ENCODE measurements at places on chromosomes 2 and 18.

DNA sequence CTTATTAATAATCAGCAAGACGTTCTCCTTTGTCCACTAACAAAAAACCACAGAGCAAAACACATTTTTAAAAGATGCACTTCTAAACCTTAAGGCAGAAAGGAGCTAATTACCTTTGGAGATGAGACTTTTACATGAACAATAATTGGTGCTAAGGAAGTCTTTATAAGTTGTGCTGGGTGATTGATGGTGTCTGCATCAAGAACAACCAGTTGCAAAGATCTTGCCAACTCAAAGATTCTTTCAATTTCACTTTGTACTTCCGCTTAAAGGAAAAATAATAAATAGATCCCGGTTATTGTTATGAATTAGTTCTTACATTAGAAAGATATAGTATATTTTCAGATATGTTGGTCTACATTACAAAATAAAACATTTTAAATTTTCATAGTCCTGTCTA is 26.9 kb upstream of the ARL5A start:
- DNase-seq = no peak

DNA sequence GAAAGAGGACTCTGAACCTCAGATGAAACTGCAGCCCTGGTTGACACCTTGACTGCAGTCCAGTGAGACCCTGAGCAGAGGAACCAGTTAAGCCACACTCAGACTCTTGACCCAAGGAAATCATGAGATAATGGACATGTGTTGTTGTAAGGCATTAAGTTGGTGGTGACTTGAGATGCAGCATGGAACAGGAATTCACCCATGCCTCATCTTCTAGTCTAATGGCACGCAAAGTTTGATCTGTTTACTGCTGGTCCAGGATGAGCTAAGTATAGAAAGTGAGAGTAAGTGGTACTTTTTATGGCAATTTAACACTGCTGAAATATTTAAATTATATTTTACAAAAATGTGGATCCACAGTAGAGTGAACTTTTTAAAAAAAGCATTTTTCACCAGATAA is 51.3 kb upstream of the LTBP1 start:
- no peak for DNase-seq

DNA sequence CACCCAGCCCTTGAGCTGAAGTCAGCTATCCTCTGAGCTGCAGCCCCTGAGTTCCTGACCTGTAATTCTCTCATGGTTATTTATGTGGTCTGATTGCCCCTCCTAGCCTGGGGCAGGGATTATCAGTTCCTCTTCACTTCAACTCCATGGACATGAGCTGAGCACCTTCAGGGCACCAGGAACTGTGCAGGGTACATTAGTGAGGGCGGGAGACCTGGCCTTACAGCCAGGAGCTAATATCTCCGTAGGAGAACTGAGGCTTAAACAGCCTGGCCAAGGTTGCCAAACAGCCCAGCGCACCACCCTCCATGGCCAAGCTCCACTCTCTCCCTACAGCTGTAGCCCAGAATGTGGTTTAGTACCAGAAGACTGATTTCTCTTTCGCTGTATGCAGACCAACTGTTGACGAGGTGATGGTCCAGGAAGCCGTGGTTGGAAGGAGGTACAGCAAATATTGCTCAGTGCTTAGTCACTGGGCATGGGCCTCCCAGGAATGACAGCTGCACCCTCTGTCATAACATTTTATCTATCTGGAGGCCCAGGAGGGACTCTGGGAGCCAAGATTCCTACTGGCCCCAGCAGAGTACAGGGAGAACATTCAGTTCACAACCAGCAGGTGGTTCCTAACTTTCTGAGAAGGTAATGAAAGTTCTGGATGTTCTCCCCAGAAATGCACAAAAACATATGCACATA is 228.7 kb upstream of the SIX2 start:
- DNase-seq = no peak

GRCh38 chr2:41420219-41420618 is 627.6 kb upstream of the PKDCC start:
- DNase-seq = no peak

Measured in pancreas (tissue), 10 donors.